Inflammatory macrophage (primary cell): ENCODE measurements at places on chromosomes 13 and 19.

GRCh38 chr13:95137096-95137495, 164.2 kb downstream of the ABCC4 start:
- DNase-seq, result peak; percentile 45

- DNase-seq, result no peak
Observed at GRCh38 chr13:66830940-66831716, 399.0 kb downstream of the PCDH9 start.

DNA sequence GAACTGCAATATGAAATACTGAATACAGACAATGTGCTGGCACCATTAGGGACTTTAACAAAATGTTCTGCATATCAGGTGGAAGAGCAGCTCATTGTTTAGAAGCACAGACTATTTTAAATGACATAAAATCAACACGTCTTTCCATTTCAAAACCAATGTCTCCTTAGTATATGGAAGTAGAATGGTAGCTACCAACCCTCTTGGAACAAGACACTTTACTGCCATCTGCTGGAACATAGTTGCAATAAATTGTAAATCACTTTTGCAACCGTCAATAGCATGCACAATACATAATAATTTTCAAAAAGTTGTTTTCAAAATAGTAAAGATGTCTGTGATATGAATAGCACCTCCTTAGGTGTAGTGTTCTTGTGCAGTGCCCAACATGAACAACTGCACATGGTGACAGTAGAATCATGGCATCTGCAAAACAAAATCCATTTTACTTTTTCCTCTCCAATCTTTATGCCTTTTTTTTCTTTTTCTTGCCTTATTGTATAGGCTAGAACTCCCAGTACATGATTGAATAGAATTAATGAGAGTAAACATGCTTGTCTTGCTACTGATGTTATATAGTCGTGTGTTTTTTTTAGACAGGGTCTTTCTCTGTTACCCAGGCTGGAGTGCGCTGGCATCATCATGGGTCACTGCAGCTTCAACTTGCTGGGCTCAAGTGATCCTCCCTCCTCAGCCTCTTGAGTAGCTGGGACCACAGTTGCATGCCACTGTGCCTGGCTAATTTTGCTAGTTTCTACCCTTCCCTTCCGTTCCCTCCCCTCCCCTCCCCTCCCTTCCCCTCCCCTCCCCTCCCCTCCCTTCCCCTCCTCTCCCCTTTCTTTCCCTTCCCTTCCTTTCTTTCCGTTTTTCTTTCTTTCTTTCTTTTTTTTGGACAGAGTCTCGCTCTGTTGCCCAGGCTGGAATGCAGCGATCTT, 7.8 kb upstream of the LYPD5 start:
- DNase-seq, result peak; percentile 83

- no peak for DNase-seq
Observed at GRCh38 chr19:12555456-12555930, 4.2 kb upstream of the ZNF564 start.

DNA sequence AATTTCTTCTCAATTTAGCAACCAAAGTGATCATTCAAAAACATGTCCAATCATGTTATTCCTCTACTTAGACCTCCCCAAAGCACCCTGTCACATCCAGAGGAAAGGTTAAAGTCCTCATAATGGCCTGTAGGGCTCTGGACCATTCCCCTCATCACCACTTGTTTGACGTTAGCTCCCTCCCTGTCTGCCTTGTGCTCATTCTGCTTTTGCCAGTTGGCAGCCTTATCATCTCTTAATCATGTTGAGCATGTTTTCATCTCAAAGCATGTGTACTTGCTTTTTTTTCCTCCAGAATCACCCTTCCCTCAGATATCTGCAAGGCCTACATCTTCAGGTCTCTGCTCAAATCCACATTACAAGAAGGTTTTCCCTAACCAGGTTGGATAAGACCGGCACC, 25.9 kb downstream of the UBAC2 start:
- no peak for DNase-seq
